ENCODE measurements at places on chromosomes 11 and 22. TPM values are rescaled to one million over a fixed set of nuclear protein-coding genes. Genes with fewer than 3 reads are reported as not detected.

DNA sequence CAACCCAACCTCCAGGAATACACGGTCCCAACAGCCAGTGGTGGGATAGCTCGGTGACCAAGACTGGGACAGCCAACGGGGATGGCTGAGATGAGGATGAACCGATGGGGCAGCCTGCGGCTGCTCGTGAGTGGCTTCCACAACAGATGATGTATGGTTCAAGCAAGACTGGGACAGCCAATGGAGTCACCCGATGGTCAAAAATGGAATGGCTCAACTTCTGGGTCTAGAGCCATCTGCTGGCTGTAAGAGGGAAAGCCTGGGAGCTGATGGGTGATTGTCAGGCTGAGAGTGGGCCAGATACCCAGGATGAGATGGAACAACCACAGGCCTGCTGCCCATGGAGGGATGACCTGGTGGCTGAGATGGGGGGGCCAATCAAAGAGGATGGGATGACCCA is 35.5 kb downstream of the SYT7 start:
- no peak overlapping the region for H3K4me3 ChIP-seq
- no peak overlapping the region for H3K27ac ChIP-seq
- no peak for DNase-seq
- H3K4me1 ChIP-seq: no peaks in the 10 kb centered on the region
- H3K27me3 ChIP-seq: peaks cover 5% of the 10 kb centered on the region
- no peaks in the 10 kb centered on the region for H3K36me3 ChIP-seq

GRCh38 chr11:119156496-119156895 is 7.6 kb downstream of the ABCG4 start:
- no peak for DNase-seq
- H3K4me1 ChIP-seq: no peaks in the 10 kb centered on the region
- H3K27ac ChIP-seq: no peak overlapping the region
- no peaks in the 10 kb centered on the region for H3K36me3 ChIP-seq

DNA sequence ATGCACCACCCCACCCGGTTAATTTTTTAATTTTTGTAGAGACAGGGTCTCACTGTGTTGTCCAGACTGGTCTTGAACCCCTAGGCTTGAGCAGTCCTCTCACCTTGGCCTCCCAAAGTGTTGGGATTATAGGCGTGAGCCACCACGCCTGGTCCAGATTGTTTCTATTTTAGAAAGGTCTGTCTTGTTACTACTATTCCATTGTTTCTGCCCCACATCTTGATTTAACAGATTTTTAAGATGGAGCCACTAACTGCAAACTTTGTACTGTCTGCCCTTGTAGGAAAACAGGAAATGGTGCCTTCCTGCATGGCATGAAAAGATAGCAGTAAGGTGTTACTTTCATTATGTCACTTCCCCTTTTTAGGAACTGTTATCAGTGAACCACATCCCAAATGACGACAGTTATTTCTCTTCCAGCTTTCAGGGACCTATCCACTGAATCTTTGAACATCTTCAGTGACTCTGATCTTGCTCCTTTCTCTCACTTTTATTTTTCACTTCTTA is 23.2 kb downstream of the TAF1D start:
- no peaks in the 10 kb centered on the region for H3K27me3 ChIP-seq
- H3K27ac ChIP-seq: no peak overlapping the region
- H3K36me3 ChIP-seq: peaks cover 36% of the 10 kb centered on the region
- peaks cover 13% of the 10 kb centered on the region for H3K4me1 ChIP-seq
- H3K4me3 ChIP-seq: no peak overlapping the region

GRCh38 chr11:106395716-106396349 is 318.4 kb downstream of the AASDHPPT start:
- no peak for DNase-seq
- no peak overlapping the region for H3K4me3 ChIP-seq
- no peaks in the 10 kb centered on the region for H3K27me3 ChIP-seq

DNA sequence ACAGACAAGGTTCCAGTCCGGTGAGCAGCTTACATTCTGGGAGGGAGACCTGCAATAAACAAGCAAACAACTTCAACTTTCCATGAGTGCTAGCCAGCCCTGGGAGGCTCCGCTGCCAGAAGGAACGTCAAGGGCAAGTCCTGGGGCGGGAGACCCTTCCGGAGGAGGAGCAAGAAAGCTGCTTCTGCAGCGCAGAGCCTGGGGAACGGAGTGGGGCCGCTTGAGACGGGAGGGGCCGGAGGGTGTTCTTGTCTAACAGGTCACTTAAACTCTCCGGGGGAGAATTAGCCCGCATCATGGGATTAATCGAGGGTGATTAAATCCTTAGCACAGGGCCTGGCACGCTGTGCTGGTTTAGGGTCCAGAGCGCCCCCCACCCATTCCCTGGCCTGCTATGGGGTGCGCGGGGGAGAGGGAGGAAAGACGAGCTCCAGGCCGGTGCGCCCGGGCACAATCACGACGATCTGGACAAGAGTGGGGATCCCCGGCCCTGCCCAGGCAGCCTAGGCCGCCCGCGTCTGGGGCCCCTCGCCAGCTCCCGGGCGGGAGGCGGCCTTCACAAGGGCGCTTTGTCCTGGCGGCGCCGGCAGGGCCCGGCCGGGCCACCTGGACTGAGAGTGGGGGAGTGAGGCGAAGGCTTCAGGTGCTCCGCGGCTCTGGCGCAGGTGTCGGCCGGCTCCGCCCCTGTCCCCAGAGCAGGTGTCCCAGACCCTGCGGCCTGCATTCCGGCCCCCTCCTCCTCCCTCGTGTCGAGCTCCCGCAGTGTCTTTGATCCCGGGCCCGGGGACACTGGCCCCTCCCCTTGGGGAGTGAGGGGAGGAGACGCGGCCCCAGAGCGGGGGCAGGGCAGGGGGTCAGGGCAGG is 663 bp upstream of the LARGE2 start:
- no peaks in the 10 kb centered on the region for H3K36me3 ChIP-seq
- H3K27ac ChIP-seq: no peak overlapping the region
- peaks cover 59% of the 10 kb centered on the region for H3K4me1 ChIP-seq
- peaks cover 6% of the 10 kb centered on the region for H3K27me3 ChIP-seq
- no peak for DNase-seq

- H3K27me3 ChIP-seq: peaks cover 4% of the 10 kb centered on the region
- no peaks in the 10 kb centered on the region for H3K4me1 ChIP-seq
- H3K4me3 ChIP-seq: no peak overlapping the region
- no peak for DNase-seq
- no peak overlapping the region for H3K27ac ChIP-seq
These were observed 76.7 kb downstream of the TRIM29 start for GRCh38 chr11:120061036-120061760.

SAA2 gene
- not detected for total RNA-seq

Data from CD4-positive, alpha-beta T cell (primary cell).